Activated naive CD4-positive, alpha-beta T cell treated with anti-CD3 and anti-CD28 coated beads, Interleukin-2, amount 50 U/mL, for 16 hours (primary cell): ENCODE measurements at places on chromosomes 6 and 20.

DNA sequence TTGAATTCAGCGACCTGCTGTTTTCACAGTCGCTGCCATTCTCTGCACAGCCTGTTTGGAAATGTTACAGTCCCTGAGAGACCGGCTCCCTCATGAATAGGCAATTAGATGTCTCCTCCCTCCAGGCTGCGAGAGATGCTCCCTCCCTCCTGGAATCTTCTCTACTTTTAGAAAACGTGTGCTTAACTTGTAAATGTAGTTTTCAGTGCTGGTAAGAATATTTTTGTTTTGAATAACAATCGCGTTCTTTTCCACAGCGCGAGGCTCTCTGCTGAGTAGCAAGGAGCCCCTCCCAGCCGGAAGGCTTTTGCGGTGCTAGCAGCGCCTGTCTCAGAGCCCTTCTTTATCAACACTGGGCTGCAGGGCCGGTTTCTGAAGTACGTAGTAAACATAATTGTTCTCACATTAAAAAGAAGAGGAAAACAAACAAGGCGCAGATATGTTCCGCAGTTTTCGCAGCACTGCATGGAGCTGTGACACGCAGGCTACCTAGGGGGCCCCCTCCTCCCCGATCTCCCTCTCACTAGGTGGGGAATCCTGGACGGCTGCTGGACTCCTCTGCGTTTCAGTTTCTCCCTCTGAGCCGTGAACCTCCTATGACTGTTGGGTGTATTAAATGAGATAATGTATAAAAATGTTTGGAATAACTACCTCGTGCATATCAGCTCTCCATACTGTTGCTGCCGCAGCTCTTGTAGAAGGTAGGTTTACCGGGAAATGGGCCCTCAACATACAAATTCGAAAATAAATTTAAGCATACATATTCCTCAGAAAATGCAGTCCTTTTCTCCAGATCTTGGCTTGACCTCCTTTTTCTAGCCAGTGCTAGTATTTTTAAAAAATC, 79.0 kb upstream of the SPACA1 start:
- DNase-seq: no peak

- DNase-seq: no peak
Measured at GRCh38 chr6:127690092-127690491, 113.1 kb downstream of the C6orf58 start.

DNA sequence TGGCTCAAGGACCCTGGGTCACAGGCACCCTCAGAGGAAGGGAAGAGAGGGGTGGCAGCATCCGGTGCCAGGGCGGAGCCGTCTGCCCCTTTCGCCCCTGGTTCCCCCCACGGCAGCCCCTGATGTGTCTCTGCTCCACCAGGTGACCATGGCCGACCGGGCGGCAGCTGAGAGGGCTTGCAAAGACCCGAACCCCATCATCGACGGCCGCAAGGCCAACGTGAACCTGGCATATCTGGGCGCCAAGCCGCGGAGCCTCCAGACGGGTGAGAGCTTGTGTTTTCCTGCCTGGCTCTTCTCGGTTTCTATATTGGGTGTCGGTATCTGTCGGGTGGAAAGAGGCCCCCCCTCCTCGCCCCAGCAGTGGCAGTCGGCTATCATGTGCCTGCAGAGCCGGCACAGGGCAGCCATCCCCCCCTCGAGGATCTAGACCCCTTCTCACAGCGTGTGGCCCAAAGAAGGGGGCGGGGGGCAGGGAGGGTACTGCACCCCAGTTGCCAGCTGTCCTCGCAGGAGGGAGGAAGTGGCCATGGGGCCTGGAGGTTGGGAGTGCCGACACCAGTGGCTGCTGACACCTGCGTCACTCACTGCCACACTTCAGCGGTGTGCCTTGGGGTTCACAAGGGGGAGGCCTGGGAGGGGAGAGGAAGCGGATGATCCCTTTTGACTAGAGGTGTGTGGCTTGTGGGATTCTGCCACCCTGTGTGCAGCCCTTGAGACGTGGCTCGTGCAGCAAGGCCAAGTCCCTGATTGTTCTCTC, 1.5 kb downstream of the RBM38 start:
- peak; percentile 73 for DNase-seq

DNA sequence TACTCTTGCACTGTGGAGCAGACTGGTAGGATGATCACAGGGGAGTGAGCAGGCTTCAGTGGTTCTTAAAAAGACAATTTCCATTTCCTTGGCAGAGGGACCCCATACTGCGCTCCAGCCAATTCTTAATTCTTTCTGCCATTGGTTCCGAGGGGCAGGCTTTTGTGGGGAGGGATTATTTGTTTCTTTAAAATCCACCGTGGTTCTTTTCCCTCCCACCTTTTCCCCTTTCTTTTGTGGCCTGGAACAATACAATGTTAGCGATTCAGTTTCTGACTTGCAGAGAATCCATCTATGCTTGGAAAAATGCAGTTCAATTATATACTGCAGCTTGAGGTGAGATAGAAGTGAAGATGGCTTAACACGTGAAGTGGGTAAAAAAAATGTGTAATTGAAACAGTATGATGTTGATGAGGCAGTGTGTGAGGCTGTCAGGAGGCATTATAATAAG, 379.0 kb upstream of the FLRT3 start:
- DNase-seq: no peak

DNA sequence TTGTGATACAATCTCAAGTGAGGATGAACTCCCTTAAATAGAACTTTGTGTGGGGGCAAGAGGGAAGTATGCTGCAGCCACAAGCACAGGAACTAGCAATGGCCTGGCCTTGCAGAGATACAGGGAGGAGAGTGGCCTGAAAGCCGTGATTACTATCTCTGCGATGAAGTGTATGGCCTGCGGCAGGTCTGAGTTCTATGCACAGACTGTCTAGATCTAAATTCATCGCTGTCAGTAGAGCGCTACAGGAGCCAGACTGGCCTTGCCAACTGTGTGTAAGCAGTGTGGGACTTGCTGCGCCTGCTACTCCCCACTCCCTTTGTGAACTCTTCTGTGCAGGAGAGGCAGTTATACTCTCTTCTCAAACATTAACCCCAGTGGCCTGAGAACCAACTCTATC, 997.0 kb downstream of the GRIK2 start:
- DNase-seq: no peak

GRCh38 chr6:26411751-26412150, 9.7 kb downstream of the BTN3A1 start:
- DNase-seq: no peak

GRCh38 chr20:17533396-17533795, 2.2 kb upstream of the BFSP1 start:
- DNase-seq: no peak

GRCh38 chr20:23598481-23598880, 7.2 kb downstream of the CST9 start:
- no peak for DNase-seq

GRCh38 chr6:133641104-133641503, 247.8 kb upstream of the TCF21 start:
- no peak for DNase-seq

- DNase-seq: no peak
Measured at GRCh38 chr6:75550544-75551167, 51.0 kb upstream of the SENP6 start.

DNA sequence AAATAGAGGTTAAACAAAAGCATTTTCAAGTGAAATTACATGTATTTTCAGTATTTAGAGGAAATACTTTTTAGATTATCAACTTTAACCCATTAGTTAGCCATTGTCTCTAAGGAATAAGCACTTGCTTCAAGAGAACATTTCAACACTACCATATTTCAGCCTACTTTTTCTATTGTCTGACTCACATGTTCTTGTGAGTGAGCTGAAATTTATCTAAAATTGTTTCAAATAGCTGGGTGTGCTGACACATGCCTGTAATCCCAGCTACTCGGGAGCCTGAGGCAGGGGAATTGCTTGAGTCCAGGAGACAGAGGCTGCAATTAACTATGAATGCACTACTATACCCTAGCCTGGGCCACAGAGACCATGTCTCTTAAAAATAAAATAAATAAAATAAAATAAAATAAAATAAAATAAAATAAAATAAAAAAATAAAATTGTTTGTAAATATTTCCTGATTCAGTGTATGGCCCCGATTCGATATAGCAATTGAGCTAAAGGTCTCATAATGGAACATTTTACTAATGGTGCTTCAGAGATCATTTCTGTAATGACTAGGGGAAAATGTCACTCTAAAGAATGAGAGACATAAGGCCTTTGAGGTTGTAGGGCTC, 324.6 kb upstream of the PLCB4 start:
- no peak for DNase-seq

DNA sequence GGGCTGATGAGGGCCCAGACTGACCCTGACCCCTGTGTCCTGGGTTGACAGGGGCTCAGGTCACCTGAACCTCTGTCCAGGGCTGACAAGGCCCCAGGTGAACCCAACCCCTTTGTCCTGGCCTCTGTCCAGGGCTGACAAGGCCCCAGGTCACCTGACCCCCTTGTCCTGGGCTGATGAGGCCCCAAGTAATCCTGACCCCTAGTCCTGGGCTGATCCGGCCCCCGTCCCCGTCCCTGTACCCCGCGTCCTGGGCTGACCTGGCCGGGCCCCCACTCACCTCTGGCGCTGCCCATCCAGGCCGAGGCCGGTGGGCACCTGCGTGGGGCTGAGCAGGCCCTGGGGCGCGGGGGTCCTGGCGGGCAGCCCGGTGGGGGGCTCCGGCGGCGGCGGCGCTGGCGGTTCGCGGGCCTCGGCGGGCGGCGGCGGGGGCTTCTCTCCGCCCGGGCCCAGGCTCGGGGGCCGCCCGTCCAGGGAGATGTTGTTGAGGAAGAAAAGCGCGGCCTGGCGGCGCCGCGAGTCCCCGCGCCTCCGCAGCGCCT, 379 bp downstream of the CABLES2 start:
- no peak for DNase-seq

DNA sequence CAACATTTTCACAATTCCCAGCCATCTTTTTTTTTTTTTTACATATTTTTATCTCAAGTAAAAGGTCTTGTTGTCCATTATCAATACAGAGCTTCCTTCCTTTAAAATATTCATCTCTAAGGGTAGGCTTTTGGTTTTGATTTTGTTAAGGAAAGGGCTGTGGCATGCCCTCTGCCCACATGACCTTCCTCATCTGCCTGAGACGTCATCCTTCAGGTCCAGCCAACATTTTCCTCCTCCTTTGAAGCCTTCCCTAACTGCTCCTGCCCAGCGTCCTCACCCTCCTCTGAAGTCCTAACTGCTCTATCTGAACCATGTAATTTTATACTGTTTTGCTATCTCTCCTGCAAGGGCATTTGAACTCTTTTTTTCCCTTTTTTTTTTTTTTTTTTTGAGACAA, 73.9 kb upstream of the TGM3 start:
- no peak for DNase-seq

DNA sequence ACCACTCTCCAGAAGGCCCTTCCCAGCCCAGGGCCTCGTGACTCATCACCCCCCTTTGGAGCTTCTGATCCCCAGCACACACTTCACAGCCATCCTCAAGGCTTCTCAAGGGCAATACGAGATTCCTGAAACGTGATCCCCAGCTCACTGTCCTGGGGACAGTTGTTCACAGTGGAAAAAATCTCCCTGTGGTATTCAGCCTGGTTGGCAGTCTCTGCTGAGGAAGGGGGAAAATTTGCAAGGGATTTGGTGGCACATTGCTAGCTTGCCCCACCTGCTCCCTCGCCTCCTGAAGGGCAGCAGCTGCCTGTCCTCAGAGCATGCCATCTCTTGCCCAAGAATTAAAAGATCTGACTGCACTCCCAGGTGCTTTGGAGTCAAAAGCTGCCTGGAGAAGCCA, 20.7 kb upstream of the PKHD1 start:
- no peak for DNase-seq

DNA sequence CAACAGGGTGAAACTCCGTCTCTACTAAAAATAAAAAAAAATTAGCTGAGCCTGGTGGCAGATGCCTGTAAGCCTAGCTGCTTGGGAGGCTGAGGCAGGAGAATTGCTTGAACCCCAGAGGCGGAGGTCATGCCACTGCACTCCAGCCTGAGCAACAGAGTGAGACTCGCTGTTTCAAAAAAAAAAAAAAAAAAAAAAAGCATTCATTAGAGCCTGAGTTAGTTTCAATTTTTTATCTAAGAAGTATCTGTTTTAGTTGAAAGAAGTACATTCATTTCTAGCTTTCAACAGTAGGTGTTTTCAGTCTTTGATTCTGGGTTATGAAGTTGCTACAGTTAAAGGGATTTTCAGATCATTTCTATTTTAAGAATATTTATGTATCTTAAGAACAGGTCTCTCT, 42.2 kb downstream of the ZNF292 start:
- peak; percentile 33 for DNase-seq

DNA sequence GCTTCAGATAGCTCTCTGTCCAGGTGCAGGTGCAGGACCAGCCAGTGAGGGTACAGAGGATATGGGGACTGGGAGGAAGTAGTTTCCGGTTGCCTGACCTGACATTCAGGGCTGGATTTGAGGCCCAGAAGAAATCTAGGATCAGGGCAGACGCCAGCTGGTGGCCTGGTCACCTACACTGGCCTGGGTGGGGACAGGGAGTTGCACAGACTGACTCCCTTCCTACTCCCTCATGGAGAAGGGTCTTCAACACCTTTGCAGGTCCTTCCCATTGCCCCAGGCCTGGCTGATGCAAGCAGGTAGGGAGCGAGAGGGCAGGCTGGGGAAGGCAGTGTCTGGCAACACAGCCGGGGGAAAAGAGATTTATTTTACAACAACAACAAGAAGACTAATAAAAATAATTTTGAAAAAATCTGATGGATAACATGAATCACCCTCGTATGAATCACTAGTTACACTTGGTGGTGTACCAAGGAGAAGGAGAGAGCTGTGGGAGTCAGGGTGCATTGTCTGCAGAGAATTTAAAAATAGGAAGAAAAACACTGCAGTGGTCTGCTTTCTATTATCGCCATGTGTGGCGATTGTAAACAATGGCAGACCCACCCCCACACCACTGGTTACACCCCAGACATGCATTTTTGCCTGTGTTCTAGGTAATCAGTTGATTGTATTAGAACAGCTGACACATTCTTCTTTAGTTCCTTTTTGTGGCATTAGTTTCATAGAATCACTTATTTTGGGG, 62.3 kb upstream of the SNX9 start:
- DNase-seq: peak; percentile 45
